Activated CD4-positive, alpha-beta T cell treated with anti-CD3 and anti-CD28 coated beads, Interleukin-2, amount 50 U/mL, for 16 hours (primary cell): ENCODE measurements at places on chromosomes 6 and 20.

- no peak for DNase-seq
Measured at GRCh38 chr6:89434954-89435353, 2.0 kb downstream of the ANKRD6 start.

DNA sequence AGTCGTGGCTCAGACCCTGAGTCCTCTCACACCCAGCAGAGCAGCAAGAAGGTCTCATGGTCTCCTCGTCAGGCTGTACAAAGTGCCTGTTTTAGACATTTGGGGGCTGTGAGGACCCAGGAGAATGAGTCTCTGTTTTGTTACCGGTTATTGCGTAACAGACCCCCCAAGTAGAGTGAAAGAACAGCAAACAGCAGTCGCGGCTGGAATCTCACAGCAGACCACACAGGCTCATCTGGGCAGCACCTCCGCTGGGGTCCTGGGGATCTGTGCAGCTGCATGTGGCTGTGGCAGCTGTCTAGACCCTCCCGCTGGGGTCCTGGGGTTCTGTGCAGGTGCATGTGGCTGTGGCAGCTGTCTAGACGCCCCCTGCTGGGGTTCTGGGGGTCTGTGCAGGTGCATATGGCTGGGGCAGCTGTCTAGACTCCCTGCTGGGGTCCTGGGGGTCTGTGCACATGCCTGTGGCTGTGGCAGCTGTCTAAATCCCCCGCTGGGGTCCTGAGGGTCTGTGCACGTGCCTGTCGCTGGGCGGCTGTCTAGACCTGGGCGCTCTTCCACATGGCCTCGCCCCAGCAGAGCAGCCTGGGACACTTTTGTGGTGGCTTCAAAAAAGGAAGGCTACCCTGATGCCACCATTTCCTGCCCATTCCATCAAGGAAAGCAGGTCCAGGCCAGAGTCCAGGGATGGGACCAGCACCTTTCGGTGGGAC lies 24.7 kb downstream of the ENTPD6 start:
- no peak for DNase-seq

DNA sequence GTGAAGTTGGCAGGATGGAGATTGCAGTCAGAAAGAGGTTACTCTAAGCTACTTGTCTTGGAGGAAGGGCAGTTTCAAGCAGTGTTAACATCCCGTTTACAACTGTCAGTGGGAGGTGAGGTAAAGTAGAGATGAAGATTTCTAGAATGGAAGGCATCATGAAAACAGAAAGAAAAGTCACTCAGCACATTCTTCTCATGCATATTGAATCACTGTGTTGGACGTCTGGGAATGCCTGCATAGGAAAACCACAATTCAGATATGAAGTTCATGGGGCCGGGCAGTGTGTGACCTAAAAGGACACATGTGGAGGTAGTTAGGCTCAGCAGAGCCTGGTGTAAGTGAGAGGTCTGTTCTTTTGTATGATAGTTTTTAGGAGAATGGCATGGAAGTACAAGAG lies 73.5 kb upstream of the LAMP5 start:
- DNase-seq: no peak

DNA sequence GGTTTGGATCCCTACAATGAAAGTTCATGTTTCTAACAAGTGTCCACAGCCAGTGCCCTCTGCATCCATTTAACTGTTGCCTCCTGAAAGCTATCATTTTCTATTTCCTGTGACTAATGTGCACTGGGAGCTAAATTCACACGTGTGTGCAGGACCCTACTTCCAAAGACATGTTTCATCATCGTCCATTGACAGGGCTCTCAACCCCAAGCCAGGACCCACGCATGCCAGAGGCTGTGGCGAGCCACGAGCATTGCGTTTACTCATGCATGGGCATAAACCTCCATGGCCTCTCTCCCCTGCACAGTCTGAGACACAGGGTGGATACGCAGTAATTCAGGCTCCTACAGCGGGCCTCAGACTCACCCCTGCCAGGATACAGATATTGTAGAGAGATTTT lies 153.2 kb downstream of the MAFB start:
- DNase-seq: no peak

- DNase-seq: no peak
Measured at GRCh38 chr20:38246357-38247165, 14.0 kb downstream of the KIAA1755 start.

- DNase-seq: no peak
Measured at GRCh38 chr20:49360242-49360968, 82.5 kb upstream of the ZNFX1 start.

DNA sequence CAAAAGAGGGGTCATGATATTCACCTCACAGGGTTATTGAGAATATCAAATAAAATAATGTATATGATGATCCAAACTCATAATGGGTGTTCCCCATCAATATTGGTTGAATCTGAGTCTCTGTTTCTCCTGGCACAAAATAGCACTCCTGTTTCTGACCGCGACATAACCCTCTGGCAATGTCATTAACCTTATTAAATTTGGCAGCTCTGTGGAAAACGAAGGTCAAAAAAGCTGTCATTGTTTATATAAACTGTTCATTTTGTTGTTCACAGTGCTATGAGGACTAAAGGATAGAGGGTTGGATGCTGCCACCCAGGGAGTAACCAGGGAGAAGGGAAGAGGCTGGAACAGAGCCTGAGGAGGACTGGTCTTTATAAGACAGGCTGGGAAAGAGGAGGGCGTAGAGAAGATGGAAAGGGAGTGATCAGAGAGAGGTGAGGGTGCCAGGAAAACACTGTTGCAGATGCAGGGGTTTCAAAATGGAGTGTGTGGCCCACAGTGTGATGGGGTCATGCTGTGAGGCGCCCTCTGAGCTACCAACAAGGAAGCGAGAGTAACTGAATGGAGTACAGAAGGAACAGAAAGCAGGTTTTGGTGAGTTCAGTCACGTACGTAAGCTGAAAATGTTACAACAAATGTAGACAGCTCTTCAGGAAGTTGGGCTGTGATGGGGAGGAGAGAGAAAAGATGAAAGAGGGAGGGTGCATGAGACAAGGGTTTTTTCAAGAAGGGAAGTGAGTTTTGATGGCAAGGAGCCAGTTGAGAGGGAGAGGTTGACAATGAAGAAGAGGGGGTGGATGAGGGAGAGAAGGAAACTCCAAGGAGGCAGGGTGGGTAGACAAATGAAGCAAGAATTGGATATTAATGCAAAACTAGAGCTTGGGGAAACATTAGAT lies 251.6 kb upstream of the TAB2 start:
- no peak for DNase-seq

GRCh38 chr6:25295651-25296050 lies 16.5 kb downstream of the CARMIL1 start:
- DNase-seq: no peak

- DNase-seq: peak; percentile 77
Measured at GRCh38 chr6:127518710-127519468, at the start of gene MTCL3. Gene MTCL3, minus strand, starts transcription at chr6:127519335.

DNA sequence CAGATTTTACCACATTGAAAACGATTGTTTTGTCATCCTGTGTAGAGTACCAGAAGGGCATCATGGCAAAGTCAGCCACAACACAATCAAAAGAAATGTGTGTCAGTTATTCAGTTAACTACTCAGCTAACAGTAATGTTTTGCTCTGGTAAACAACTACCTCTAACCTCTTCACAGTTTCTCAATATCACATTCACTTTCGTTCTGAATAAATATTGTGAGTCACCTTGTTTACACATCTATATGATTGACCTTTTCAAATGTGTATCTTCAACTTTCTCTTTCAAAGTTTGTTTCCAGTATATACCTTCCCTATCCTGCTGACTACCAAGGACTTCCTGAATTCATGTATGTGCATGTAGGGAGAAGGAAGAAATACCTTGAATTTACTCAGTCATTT lies 216.6 kb upstream of the UFL1 start:
- DNase-seq: peak; percentile 46

GRCh38 chr6:121579478-121579877 lies 144.0 kb downstream of the GJA1 start:
- DNase-seq: no peak

GRCh38 chr6:77298283-77298682 lies 165.0 kb downstream of the HTR1B start:
- DNase-seq: no peak

DNA sequence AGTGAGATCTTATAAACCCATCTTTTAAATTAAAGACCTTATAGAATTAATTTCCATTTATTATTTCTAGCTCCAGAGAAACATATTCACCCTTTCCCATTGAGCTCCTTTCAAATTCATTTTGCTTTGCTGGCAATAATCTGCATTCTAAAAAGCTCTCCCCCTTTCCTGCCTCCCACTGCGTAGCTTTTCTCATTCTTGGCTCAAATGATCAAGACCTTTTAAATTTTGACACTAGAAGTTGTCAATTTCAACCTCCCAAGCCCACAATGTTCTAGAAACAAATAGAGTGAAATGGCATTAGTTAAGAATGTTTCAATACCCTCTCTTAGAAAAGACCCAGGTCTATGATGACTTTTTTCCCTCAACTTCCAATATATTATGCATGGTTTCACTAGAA lies 186.9 kb downstream of the AKAP7 start:
- DNase-seq: no peak

- DNase-seq: no peak
Measured at GRCh38 chr6:47083586-47084047, 41.5 kb upstream of the ADGRF1 start.

DNA sequence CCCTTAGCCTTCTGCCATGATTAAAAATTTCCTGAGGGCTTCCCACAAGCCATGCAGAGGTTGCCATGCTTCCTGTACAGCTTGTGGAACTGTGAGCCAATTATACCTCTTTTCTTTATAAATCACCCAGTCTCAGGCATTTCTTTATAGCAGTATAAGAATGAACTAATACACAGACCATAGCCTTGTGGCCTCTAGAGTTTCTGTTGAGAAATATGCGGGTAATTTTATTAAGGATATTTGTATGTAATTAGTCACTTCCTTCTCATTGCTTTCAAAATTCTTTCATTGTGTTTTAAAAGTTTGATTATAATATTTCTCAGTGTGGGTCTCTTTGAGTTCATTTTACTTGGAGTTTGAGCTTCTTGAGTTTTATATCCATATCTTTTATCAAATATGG lies 484.9 kb downstream of the COL12A1 start:
- DNase-seq: no peak

DNA sequence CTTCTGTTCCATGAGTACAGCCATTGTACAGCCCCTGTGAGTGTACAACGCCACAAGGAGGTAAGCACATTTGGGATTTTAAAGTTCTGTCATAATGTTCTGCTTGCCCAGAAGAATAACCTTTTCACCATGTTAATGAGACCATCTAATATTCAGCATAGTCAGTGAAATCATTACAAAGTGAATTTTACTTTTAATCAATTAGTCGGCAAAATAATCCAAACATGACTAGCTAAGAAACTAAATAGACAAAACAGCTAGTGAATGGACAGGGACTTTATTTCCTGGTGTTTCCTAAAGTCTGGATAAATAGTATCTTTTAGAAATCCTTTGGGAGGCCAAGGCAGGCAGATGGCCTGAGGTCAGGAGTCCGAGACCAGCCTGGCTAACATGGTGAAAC lies 69.0 kb upstream of the NRSN1 start:
- DNase-seq: no peak

DNA sequence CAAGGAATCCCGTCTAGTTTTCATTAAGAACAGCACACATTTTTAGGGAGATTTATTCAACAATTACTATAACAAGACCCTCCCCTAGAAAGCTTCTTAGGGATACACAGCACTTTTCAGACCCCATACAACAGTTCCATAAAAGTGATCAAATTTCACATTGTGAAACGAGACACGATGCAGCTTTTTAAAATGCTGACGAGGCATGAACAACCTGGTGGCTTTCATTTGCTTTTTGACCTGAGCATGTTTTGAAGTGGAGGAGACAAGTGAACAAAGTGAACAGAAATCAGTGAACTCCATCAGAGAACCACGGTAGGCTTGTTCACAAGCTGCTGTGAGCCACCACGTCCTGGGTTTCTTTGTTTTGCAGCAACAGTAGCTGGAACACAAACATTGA lies 112.2 kb downstream of the PCSK2 start:
- no peak for DNase-seq

DNA sequence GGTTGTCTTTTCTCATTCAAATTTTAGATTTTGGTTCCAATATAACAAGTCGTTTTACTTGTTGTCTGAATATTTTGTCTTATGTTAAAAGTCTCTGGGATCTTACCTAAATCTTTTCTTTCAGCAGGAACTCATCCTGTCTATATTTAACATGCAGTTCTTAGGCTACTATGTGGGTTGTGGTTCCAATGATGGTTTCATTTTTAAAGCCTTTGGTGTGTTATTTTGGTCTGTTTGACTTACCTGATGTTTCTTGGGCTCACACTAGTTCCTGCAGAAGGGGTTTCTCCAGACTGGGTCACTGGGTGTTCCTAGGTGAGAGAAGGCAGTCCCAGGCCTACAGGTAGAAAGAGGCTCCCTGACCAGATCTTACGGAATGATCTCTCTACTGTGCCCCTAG lies 17.4 kb downstream of the PRL start:
- DNase-seq: no peak

DNA sequence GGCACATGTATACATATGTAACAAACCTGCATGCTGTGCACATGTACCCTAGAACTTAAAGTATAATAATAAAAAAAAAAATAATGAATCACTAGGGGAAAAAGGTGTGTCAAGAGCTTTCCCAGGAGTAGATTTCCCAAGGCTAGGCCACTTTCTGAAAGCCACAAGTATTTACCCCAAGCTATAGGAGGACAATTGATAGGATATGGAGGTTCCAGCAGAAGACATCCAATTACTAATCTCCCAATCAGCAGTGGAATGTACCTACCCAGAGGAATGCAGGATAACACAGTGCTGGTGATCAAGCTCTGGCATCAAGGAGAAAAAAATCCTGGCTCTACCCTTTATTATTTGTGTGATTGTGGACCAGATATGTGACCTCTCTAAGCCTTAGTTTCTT lies 562.7 kb downstream of the RFPL4B start:
- no peak for DNase-seq

DNA sequence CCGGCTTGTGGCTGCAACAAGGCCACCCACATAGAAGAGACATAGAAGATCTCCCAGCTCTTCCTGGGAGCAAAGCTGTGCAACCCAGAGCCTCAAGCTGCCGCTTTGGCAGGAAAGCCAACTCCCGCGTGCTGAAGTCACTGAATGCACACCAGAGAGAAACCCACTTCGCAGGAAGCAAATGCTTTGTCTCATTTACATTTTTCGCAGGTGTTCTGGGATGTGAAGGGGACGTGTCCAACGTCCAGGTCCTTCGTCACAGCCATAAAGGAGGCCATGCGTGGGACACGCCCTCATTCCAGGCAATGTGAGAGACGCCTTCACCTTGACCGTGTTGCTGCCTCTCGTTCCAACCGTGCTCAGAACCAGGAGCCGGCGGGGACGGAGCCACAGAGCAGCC lies 24.4 kb downstream of the KCNQ2 start:
- no peak for DNase-seq

DNA sequence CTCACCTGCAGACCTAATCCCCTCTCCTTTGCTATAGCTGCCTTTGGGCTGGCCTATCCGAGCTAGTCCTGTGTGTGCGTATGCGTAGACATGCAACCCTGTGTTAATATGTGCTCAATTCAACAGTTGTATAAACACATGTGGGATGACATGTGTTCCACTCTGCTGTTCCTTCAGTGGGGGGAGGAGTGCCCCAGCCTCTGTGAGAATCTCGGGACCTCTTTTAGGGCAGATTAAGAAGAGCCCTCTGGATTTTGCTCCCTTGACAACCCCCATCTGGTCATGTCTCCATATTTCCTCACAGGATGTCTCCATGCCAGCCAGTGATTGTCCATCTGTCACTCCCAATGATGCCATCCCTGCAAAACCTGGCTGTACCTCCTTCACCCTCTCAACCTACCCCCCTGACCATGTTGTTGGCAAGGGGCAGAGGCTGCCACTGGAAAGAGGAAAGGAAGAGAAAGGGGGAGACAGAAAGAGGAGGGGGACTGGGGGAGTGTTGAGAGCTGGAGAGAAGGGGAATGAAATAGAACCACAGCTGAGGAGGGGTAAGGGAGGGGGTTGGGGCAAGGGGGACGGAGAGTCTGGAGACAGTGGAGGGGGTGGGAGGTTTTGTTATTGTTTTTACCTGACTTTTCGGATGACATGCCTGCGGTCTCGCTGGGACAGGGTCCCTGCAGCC lies 417 bp downstream of the PRRT1 start:
- DNase-seq: no peak
